ENCODE measurements at places on chromosomes 2 and 18. TPM values are rescaled to one million over a fixed set of nuclear protein-coding genes. Genes with fewer than 3 reads are reported as not detected.

DNA sequence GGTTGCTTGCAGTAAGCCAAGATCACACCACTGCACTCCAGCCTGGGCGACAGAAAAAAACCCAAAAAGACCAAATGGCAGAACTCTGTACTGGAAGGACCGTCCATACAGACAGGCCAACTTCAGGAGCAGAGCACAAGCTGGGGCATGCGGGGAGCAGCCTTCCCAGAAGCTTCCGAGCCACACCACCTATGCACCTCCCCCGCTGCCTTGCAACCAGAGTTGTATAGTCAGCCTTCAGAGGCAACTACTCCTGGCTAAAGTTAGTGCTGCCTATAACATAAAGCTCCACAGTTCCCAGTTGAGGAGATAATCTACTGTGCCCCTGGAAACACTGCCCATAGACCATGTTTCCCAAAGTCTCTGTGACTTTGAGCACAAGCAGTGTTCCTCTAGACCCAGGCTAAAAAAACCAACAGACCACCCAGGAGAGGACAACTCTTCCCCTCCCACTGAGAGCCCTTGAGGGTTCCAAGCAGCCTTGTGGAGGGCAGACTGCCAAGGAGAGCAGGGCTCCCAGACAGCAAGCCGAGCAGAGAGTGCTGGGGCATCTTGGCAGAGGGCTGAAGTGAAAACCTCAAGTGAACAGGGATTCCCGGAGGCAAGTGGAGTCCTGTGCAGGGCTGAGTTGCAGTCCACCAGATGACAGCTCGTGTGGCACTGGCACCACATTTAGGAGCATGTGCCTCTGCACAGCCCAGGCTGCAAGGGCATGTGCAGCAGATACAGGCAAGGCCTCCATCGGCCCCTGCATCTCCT is 6.8 kb downstream of the SFT2D3 start:
- DNase-seq, result peak; percentile 62

GRCh38 chr2:8571301-8571791 is 110.5 kb upstream of the ID2 start:
- DNase-seq, result no peak

DNA sequence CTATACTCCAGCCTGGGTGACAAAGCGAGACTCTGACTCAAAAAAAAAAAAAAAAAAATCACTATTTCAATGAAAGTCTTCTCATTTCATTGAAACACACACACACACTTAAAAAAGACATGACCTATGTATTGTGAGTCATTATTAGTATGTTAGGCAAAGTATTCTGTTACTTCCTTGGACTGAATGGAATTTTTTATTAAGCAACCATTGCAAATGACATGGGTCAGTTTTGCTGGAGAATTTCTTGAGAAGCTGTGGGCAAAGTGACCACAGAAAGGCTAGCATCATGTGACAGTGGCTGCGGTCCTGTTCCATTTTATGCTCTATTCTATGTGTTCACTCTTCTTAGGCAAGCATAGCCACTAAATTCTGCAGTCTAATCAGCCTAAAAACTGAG is 695.7 kb downstream of the TDRD15 start:
- DNase-seq, result no peak

- no peak for DNase-seq
Observed at GRCh38 chr2:134207589-134208209, 46.2 kb upstream of the MGAT5 start.

- no peak for DNase-seq
Observed at GRCh38 chr2:37267685-37268084, 36.2 kb downstream of the NDUFAF7 start.

- DNase-seq, result no peak
Observed at GRCh38 chr18:56269958-56270357, 368.4 kb downstream of the TXNL1 start.

GRCh38 chr18:11960743-11961380 is 20.4 kb upstream of the IMPA2 start:
- DNase-seq, result no peak

DNA sequence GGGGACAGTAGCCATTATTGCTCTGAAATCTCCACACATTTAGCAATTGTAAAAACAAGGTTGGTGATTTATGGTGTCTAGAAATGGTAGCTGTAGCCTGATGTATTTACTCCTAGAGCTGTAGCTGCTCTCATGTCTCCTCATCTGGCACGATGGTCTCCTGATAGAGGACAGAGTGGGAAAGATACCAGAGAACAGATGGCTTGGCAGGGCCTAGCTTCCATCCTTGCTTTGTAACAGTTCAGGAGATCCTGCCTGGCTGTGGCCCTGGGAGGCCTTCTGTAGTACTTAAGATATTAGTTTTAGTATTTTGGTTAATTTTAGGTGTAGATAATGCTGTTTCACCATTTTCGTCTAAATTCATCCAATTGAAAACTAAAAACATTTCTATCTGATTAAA is 6.7 kb downstream of the ATG16L1 start:
- DNase-seq, result no peak

DNA sequence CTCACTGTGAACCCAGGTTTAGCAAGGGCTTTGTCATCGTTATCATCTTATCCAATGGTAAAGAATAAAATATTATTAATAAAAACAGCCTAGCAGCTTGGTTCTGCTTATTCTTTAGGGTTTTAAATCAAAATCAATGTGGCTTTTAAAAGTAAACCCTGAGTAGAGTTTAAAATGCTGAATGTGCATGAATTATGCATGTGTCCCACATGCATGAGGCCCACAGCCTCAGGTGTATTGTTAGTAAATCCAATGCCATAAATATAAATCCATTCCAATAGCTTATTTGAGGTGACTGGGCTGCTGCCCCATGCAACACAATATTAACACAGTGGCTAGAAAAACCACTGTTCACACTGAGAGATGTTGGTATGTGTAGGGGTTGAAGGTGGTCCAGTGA is 254.1 kb downstream of the HNMT start:
- no peak for DNase-seq

DNA sequence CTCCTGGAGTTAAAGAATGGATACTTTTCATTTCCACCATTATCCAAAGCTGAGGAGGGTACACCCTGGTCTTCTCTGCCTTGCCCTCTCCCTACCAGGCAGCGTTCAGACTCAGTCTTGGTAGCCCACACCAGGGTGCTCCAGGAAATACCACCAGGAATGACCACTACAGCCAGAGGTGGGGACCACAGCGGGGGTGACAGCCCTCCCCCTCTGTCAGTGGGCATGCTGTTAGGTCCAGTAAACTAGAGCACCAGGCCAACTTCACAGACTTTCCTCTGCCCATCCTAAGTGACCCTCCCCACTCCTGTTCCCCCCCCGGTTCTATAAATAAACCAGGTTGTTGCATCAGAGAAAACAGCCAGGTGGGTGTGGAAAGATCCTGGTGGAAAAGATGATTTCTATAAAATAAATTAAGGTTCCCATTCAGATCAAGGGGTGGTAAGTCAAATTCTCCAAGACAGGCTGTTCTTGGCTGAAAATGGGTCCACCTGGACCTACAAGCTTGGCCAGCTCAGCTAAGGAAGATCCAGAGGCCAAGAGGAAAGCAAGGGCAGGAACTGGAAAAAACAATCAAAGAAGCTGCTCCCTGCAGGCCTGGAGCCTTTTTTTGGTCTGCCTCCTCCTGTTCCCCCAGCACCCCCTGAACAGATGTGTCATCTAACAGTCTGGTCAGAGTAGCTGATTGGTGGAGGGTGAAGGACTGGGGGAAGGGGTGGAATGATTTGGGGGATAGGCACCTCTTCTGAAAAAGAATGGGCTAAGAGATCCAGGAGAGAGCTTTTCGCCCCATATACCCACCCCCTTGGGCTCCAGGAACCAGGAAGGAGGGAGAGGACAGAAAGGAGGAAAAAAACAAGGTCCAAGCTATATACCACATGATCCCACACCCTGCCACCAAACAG is 2.3 kb downstream of the RAB11FIP5 start:
- no peak for DNase-seq

- DNase-seq, result no peak
Observed at GRCh38 chr2:16152928-16153753, 212.8 kb downstream of the MYCN start.

Gene SNED1
- 7.3 TPM for total RNA-seq

Gene EMX1
- total RNA-seq, result not detected

Gene KLHL29
- total RNA-seq, result 24.2 TPM

Gene SPATA3
- not detected for total RNA-seq

Gene HDAC4
- total RNA-seq, result 119 TPM

Gene MSTN
- total RNA-seq, result not detected

All from esophagus muscularis mucosa (tissue), 4 donors.